ENCODE measurements at places on chromosomes 12 and 14.

GRCh38 chr12:62785941-62786559 is 148.9 kb downstream of the PPM1H start:
- peak; percentile 94 for DNase-seq

DNA sequence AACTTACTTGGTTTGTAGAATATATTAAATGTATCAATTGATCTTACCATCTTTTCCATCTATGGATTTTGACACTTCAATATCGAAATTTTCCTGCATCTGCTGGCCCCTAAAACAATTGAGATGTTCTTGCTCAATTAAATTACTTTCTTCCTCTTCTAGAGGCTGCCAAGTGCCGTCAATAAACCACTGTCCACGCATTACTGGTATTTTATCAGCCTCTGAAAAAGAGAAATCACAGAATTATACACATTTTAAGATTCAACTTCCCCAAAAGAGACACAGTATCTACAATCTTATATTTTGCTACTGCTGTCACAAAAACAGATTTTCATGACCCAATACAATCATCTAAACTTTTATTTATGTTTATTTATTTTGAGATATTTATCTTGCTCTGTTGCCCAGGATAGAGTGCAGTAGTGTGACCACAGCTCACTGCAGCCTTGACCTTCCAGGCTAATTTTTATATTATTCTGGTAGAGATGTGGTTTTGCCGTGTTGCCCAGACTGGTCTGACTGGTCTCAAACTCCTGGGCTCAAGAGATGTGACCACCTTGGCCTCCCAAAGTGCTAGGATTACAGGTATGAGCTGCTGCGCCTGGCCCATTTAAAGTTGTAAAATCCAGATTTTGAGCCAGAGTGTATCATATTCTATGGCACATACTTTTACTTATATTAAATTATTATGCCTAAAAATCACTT is 49.3 kb downstream of the DDHD1 start:
- no peak for DNase-seq

GRCh38 chr12:47754881-47755280 is 3.8 kb downstream of the RAPGEF3 start:
- no peak for DNase-seq

GRCh38 chr12:25319233-25319984 is 68.7 kb upstream of the KRAS start:
- no peak for DNase-seq

GRCh38 chr14:91332986-91333649 is 84.5 kb downstream of the CCDC88C start:
- DNase-seq: no peak

- no peak for DNase-seq
Measured at GRCh38 chr14:66056268-66056907, 429.8 kb upstream of the CCDC196 start.

DNA sequence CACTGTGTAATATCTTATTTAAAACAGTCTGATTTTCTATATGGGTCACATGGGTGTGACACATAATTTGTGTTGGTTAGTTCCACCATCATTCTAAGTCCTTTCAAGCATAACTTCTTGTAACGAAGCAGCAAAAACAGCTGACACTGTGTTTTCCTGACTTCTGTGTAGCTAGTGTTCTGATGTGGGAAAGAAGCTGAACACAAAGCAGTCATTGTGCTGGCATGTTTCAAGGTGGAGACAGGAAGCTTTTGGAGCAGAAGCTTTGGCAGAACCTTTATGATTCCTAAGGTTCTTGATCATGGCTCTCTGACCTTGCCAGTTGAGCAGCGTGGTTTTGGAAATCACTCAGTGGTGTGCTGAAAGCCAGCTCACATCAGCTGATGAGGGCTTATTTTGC is 351.7 kb upstream of the MDGA2 start:
- DNase-seq: no peak

- no peak for DNase-seq
Measured at GRCh38 chr14:38105106-38105702, 102.5 kb upstream of the SSTR1 start.

DNA sequence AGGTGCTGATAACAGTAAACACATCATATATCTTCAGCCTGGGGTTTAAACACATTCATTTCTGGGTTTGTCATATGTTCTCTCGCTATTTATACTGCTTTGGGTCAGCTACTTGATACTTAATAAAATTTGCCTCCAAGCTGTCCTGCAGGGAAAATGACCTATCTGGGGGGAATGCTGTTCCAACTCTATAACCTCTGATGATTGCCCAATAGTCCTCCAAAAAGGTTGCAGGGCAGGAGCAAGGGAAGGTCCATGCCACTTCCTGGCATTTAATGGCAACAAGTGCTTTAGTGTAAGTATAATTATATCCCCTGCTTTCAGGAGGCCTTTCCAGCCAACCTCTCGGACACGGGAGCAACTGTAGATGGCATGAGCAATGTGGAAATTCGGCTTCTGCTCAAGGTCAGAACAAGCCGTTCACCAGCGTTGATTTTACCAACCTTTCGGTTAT is 198.0 kb upstream of the EEA1 start:
- DNase-seq: peak; percentile 44

- DNase-seq: no peak
Measured at GRCh38 chr12:84624601-84625000, 288.0 kb downstream of the SLC6A15 start.

GRCh38 chr12:13187399-13187798 is 9.1 kb upstream of the EMP1 start:
- peak; percentile 73 for DNase-seq
